Left ventricle myocardium superior (tissue), 1 donor: ENCODE measurements at places on chromosomes 11 and 22. TPM values are rescaled to one million over a fixed set of nuclear protein-coding genes. Genes with fewer than 3 reads are reported as not detected.

The RFPL1 gene
- total RNA-seq: not detected

The APOBEC3F gene
- 4.4 TPM for total RNA-seq

- DNase-seq: no peak
Observed at GRCh38 chr11:65502274-65502554, 3.4 kb downstream of the MALAT1 start.

GRCh38 chr22:27485842-27486241 is 315.7 kb downstream of the MN1 start:
- no peak for DNase-seq

DNA sequence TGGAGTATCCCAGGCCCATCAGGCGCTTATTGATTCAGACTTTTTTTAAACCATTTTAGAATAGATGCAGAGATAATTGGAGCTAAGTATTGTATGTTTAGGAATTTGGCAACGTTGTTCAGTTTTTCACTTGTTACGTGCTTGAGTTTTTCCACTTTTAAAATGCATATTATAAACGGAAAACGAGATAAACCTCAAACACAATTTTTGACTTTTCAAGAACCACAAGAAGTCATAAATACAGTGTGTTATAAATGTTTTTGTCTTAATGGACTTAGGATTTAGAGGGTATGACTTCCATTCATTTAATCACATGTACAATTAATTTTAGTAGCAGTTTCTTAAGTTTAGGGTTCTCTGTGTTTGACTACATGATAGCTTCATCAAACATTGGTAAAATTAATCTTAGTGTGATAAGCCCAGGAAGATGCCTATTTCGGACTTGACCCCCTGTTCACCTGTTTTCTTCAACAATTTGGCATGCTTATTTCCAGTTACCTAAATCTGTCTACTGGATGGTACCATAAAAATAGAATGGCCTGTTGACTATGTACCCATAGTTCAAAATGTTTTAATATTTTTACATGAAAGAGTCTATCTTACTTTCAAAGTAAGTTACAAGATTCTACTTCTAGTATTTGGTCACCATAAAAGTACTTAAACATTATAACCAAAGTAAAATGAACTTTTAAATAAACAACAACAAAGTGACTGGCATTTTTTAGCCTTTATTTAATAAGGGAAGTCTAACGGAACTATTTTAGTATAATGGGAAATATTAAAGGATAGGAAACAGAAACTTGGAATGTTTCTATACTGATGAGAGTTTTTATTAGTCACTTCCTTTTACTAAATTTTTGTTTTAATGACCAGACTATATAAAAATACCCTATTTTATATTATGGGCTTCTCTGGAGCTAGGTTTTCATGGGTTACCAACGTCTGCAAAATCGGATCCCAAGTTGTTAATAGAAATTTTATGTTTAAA is 1.4 kb downstream of the ZC3H12C start:
- no peak for DNase-seq

DNA sequence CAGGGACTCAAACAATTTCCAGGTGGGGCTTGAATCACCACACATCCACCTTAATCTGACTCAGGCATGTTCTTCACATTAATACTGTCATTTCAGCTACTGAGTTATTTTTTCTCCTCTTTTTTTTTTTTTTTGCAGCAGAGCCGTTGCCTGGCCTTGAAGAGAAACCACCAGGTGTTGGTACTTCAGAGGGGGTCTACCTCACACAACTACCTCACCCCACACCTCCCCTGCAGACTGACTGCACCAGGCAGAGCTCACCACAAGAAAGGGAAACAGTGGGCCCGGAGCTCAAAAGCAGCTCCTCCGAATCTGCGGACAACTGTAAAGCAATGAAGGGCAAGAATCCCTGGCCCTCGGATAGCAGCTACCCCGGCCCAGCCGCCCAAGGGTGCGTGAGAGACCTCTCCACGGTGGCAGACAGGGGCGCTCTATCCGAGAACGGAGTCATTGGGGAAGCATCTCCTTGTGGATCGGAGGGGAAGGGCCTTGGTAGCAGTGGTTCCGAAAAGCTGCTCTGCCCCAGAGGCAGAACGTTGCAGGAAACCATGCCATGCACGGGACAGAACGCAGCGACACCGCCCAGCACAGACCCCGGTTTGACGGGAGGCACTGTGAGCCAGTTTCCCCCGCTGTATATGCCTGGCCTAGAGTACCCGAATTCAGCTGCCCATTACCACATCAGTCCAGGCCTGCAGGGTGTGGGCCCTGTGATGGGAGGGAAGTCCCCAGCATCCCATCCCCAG is 15.1 kb upstream of the SLC25A18 start:
- no peak for DNase-seq

DNA sequence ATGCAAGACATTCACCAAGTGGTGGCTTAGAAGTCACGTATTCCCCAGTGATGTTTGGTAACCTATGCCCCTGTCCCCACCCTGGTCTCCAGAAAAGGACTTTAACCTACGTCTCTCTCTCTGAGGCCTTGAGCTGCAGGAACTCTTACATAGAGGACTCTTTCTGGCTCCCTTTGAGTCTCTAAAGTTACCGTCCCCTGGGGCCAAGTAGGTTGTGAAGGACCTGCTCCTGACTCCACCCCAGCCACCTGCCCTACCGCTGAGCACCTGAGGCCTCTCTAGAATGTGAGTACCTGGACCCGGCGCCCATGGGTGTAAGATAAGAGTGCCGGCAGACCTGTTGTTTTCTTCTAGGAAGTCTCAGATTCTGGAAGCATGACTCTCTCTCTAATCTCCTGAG is 95.4 kb downstream of the TIMP3 start:
- no peak for DNase-seq

DNA sequence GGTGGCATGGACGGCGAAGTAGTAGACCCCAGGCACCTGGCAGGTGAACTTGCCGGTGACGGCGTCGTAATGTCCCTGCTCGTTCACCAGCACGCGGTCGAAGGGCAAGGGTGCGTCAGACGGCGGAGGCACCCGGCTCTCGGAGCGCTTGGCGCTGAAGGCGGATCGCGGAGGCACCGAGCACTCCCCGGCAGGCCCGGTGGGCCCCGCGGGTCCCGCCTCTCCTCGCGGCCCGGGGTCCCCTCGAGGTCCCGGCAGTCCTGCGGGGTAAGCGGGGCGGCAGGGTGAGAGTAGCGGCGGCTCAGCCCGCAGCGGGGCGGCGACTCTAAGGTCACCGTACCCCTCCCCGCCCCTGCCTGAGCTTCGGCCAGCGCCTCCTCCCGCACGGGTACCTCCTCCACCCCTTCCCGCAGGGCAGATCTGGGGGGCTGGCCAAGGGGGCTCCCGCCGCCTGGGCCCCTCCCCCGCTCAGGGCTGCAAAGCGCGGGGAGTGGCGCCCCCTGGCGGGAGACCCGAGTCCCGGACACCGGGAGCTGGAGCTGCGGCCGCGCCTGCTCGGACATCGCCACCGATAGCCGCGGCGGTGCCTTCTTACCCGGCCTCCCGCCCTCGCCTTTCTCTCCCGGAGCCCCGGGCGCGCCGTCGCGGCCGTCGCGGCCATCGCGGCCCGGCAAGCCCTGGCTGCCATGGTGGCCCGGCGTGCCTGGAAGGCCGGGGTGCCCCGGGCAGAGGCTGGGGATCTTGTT is 921 bp downstream of the C1QTNF5 start:
- peak; percentile 88 for DNase-seq

DNA sequence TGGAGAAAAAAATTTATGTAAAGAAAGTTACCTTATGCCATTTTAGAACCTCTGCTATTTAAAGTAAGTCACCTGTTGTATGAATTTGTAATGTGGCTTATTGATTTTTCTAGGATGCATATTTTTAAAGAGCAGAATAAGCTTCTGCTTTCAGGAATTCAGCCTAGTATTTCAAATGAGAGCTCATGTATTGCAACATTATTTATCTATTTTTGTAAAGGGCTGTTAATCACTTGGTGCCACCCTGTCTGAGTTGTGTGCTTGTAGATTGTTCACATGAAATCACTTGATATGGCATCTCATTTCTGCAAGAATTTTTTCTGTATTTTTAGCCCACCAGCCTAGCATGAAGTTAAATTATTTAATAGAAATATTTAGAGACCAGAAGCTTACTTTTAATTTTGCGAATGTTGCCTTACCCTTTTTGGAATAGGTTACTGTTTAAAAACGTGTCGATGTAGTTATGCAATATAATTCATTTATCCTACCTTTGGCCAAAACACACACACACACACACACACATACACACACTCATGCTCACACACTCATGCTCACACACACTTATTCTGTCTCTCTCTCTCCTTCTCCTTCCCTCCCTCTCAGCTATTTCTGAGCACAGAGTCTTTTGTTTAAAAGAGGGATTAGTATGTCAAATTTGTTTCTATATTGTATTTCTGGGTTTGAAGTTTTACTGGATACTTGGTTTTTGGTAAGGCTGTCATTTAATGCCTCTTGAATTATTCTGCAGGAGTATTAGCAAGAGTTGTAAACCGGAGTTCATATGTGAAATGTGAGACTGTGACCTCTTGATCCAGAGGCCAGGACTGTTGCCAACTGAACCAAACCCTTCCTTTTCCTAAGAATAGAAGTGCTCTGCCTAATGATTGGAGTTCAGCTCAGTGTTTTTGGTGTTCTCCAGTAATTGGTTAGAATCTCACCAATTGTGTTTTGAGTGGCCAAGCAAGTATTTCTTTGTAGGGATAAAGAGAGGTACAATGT is 34.4 kb downstream of the YAP1 start:
- DNase-seq: no peak
